ENCODE measurements at places on chromosomes 3 and 15. TPM values are rescaled to one million over a fixed set of nuclear protein-coding genes. Genes with fewer than 3 reads are reported as not detected.

Gene SH2D7
- not detected for total RNA-seq

Gene NPAP1
- total RNA-seq, result not detected

Gene ADGRG7
- total RNA-seq, result not detected

Gene ABCF3
- 37.8 TPM for total RNA-seq

Gene OCA2
- 0.88 TPM for total RNA-seq

Gene DIPK2A
- 22.3 TPM for total RNA-seq

Gene PLA2G4E
- 5.1 TPM for total RNA-seq

Gene COL8A1
- 6.8 TPM for total RNA-seq

Gene RBSN
- 17.0 TPM for total RNA-seq

Gene TXNRD3
- 9.7 TPM for total RNA-seq

Measured in airway epithelial cell (primary cell).